ENCODE measurements at places on chromosomes 4 and X.

- DNase-seq: no peak
Measured at GRCh38 chr4:61571761-61572559, 371.8 kb downstream of the ADGRL3 start.

DNA sequence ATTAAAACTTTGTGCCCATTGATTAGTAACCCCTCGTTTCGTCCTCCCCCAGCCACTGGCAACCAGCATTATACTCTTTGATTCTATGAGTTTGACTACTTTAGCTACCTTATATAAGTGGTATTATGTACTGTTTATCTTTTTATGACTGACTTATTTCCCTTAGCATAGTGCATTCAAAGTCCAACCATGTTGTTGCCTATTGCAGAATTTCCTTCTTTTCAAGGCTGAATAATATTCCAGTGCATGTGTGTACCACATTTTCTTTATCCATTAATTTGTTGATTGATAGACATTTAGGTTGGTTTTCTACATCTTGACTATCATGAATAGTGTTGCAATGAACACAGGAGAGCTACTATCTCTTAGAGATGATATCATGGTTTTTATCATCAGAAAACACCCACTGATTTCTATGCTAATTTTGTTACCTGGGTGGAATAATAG, 3.2 kb downstream of the ALB start:
- no peak for DNase-seq

- no peak for DNase-seq
Measured at GRCh38 chr4:54330896-54331295, 101.8 kb downstream of the PDGFRA start.

DNA sequence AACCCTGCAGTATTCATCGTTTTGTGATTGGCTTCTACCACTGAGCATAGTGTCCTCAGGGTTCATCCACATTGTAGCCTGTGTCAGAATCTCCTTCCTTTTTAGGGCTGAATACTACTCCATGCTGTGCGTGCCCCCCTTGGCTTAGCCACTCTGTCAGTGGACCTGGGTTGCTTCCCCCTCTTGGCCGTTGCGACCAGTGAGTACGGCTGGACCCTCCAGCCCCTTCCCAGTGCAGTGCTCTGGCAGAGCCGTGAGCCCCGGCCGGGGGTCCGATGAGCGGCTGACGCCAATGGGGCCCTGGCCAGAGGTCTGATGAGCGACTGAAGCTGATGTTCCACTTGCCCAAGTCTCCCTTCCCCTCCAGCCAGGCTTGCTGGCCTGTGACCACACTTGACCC, 6.9 kb downstream of the BLOC1S4 start:
- DNase-seq: no peak

DNA sequence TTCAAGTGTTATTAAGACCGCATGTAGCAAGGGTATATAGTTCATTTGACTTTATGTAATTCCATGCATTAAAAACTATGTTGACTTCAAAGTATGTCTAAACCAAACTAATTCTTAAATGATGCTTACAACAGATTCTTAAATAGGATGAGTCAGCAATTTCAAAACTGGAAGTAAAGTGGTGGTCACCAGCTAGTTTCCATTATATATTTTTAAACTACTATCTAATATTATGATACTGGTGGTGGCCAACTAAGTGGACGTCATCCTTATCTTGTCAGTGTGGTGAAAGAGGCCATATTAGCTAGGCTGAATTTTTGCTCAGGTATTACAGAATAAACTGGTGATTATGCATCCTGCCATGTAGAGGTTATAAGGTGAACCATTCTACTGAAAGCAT, 1.2 kb downstream of the IL15 start:
- DNase-seq: no peak

Data from DMS53 (cell line).